ENCODE measurements at places on chromosomes 5 and 9.

- DNase-seq = no peak
Observed at GRCh38 chr5:121867403-121867802, 15.7 kb downstream of the FTMT start.

DNA sequence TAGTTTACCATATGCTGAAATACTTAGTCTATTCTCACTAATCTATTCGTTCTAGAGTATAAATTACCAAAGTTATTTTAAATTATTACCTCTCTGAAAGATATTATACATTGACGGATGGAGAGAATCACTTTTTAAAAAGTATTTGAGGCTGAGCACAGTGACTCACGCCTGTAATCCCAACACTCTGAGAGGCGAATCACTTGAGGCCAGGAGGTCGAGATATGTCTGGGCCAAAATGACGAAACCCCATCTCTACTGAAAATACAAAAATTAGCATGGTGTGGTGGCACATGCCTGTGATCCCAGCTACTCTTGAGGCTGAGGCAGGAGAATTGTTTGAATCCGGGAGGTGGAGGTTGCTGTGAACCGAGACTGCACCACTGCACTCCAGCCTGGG is 64.0 kb upstream of the SPATA31C2 start:
- no peak for DNase-seq

DNA sequence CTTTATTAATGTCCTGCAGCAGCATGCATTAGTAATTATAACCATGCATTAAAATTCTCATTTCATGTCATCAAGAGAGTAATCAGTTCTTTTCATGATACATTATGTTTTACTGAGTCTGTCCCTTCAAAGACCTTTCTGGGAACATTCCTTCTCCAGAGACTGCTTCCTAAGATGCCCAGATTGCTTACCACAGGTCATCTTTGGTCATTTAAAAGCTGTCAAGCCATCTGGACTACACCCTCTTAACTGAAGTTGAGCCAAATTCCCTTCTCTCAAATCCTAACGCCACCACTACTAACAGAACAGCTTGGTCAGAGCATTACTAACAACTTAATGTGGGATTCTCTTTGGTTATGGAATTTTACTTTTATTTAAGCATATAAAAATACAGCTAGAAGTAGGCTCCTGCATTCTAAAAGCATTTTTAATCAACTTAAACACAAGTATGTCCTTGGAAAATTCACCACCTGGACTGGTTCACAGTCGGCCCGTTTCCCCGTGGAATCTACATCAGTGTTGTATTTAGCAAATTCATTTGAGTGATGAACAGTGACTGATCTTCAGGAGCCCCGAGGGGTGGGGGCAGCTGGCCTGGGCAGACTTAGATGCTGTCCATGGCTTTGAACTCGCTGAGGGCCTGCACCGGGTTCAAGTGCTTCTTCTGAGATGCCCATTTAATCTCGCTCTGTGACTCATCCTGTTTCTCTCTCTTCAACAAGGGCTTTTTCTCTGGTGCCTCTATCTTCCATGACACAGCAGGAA is 92.8 kb upstream of the CCDC112 start:
- no peak for DNase-seq

- DNase-seq = no peak
Observed at GRCh38 chr9:89046832-89047231, 55.6 kb downstream of the S1PR3 start.

- peak; percentile 71 for DNase-seq
Observed at GRCh38 chr5:83471405-83472212, at the start of gene VCAN. Gene VCAN (plus strand): TSS chr5:83471744. CDS start chr5:83483519, 11,775 bp downstream.

- no peak for DNase-seq
Observed at GRCh38 chr5:97751540-97751939, 568.5 kb upstream of the RIOK2 start.

DNA sequence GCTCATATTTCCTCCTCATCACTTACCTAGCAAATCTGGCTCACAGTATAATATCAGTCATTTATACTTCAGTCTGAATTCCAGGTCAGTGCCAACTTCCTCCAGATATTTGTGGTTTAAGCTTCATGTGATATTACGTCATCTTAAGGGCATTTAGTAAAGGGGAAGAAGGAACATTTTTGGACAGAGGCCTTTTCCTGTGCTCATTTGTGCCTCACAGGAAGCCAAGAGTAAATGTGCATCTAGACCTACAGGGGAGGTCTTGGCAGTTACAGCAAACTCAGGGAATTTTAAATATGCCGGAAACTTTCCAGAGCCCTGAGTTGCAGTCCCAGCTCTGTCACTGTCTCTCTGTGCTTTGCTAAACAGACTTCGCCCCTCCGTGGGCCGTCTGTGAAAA is 12.3 kb upstream of the KCNIP1 start:
- DNase-seq = no peak

GRCh38 chr5:112342389-112342788 is 76.7 kb downstream of the EPB41L4A start:
- DNase-seq = no peak

DNA sequence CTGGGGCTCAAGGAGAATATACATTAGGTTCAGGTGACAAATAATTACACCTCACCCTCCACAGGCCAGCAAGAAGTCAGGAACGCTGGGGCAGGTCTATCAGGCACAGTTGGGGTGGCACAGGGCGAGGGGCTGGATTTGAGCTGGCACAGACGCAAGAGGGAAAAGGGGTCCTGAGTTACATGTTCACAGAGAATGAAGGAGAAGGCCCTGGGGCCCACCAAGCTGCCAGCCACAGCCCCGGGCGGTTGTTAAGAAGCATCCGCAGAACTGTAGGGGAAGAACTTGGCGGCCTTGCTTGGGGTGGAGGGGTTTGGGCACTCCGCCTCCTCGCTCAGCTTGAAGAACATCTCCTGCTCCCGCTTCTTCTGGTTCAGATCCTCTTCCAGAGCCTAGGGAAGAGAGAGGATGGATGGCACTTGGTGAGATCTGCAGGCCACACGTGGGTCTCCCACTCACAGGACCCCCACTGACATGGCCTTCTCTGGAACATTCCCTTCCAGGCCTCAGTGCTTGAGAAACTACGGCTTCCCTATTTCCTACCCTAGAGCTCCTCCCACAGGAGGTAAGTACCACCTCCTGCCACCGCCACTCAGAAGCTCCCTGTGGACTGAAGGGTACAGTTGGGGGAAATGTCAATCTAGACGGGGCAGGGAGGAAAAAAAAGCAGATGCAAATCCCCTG is 38.3 kb upstream of the FBXW11 start:
- DNase-seq = no peak

DNA sequence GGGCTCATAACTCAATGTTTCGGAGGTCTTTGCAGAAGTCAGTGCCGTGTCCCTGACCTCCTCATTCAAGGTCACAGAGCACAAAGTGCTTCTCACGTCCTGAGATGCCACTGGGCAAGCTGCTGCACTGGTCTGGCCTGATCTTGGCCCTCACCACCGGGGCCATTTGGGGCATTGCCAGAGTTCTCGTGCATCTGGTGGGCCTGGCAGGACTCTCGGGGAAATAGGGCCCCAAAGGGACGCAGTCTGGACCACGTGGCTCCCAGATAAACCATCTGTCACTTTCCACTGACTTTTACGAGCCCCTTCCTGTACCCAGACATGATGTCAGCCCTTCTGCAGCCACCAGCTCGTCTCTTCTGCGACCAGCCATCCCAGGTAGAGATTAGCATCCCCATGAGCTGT is 54.8 kb downstream of the HRH2 start:
- DNase-seq = peak; percentile 2

GRCh38 chr5:122091936-122092600 is 14.0 kb upstream of the LOX start:
- no peak for DNase-seq

DNA sequence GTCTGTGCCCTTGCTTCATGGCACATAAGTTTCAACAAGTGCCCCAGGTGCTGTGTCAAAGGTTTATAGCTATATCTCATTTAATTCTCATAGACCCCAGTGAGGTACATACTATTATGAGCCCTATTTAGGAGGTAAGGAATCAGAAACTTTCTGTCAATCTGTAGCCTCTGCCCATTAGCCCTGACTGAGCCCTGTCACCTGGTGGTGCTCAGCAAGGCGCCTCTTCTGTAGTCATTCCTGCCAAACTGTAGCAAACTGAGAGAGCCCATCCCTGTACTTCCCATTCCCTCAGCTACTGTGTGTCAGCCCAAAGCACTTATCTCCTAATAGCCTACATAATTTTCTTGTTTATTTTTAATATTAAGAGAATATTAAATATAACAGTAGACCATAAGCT is 46.5 kb upstream of the FOXI1 start:
- DNase-seq = no peak

GRCh38 chr5:81779125-81779915 is 28.4 kb upstream of the SSBP2 start:
- DNase-seq = no peak

DNA sequence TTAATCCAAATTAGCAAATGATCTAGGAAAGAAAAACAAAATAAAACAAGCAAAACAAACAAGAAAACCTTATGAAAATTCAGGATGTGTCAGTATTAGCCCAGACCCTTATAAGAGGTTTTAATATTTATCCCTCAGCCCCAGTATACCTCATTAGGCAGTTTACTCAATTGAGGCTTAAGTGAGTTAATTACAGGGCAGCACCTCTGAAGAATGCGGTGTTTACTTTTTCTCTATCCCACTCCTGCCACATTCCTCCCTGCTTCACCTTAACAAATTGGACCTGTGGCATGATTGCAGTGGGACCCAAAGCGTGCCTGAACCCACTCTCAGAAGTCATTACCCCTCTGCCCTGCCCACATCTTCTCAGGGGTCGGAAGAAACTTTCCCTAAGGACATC is 67.1 kb downstream of the SIL1 start:
- no peak for DNase-seq

GRCh38 chr9:107847978-107848964 is 358.7 kb upstream of the KLF4 start:
- DNase-seq = no peak

DNA sequence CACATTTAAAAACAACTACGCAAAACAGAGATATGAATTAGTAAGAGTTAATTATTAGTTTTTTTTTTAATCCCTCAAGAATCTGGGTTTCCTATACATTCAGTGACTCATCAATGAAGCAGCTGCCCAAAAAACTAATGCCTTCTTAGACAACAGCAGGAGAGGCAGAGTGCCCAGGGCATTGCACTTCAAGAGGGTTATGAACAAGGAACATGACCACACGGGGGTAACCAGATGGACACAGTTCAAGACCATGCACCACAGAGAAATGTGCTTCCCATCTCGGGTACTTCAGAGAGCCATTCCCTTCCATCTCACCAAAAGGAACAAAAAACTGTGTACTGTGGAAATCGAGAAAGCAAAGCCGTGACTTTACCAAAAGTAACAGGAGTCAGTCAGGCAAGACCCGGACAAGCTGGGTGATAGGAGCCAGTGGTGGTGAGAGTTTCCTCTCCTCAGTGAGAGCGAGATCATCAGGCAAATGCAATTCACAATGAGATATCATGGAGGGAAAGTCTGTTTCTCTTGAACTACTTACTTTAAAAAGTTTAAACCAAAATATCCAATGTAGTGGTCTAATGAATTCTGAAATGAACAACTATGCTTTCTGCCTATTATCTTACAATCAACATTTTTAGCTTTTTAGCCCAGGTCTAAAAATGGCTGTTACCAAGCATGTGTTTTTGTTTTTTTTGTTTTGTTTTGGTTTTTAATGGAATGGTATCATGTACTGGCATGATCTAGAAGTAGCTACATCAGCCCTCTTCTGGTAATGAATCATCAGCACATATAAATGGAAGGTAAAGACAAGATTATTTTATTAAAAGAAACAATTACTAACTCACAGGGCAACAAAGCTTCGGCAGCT is 192.1 kb downstream of the TSSK1B start:
- no peak for DNase-seq

DNA sequence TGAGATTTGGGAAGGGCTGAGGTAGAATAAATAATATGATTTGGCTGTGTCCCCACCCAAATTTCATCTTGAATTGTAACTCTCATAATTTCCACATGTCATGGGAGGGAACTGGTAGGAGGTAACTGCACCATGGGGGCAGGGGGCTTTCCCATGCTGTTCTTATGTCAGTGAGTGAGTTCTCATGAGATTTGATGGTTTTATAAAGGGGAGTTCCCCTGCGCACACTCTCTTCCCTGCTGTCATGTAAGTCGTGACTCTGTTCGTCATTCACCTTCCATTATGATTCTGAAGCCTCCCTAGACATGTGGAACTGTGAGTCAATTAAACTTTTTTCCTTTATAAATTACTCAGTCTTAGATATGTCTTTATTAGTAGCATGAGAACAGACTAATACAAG is 115.5 kb upstream of the STARD4 start:
- no peak for DNase-seq

DNA sequence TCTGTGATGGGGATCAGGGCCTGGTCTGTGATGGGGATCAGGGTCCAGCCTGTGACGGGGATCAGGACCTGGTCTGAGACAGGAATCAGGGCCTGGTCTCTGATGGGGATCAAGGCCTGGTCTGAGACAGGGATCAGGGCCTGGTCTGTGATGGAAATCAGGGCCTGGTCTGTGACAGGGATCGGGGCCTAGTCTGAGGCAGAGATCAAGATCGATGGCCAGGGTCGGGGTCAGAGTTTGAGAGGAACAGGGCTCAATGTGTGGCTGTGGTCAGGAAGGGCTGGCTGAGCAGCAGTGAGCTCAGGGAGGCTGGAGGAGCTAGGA is 33.8 kb upstream of the TMEM250 start:
- no peak for DNase-seq

DNA sequence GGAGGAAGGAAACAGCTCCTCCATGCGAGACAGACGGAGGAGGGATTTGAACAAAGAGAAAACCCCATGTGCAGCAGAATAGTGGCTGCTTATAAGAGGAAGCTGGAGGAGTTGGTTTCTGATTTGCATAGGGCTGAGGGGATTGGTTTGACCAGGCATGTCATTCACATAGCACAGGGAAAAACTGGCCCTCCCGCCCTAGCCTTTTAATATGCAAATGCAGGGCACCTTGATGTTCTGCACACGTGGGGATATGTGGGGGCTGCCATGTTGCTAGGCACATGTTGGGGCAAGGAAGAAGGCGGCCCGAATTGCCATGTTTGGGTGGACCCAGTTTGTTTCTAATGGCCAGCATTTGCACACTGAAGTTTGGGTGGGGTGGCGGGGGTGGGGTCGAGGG is 42.2 kb downstream of the OSMR start:
- DNase-seq = peak; percentile 55

DNA sequence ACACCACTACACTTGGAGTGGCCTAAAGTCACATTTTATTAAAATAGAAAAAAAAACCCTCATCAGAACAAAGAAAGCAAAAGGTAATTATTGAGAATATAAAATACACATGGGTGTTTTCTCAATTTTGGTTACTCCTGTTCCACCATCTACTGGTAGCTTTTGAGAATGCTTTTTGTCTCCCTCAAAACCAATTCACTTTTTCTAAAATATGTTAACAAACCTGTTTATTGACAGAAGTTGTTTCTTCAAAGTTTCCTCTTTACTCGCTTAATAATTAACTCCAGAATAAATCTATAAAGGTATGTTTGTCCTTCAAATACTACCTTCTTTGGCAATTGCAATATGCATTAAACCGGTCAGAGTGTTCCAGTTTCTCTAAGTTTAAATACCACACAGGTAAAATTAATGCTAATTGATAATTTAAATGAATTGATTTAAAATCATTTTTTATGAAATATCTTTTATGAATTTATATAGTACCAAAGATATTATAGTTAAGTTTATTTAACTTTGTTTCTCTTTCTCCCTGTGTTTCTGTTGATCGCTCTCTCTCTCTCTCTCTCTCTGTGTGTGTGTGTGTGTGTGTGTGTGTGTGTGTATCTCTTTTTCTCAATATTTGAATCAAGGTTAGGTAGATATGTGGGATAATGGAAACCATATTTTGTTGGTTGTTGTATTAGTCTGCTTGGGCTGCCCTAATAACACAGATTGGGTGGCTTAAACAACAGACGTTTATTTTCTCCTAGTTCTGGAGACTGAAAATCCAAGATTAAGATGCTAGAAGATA is 487.4 kb downstream of the PRDM9 start:
- DNase-seq = no peak

Data from WTC11 (cell line).